ENCODE measurements at places on chromosomes 3 and 15. TPM values are rescaled to one million over a fixed set of nuclear protein-coding genes. Genes with fewer than 3 reads are reported as not detected.

- H3K27ac ChIP-seq, result no peak overlapping the region
- no peak overlapping the region for H3K4me3 ChIP-seq
- no peaks in the 10 kb centered on the region for H3K27me3 ChIP-seq
- DNase-seq, result no peak
- peaks cover 3% of the 10 kb centered on the region for H3K4me1 ChIP-seq
- no peaks in the 10 kb centered on the region for H3K36me3 ChIP-seq
These were observed 89.4 kb downstream of the KCNAB1 start for GRCh38 chr3:156209631-156210335.

GRCh38 chr3:176799675-176800074 lies 397.6 kb downstream of the TBL1XR1 start:
- H3K36me3 ChIP-seq, result no peaks in the 10 kb centered on the region
- no peak overlapping the region for H3K27ac ChIP-seq
- DNase-seq, result no peak
- H3K4me3 ChIP-seq, result no peak overlapping the region
- no peaks in the 10 kb centered on the region for H3K4me1 ChIP-seq

Gene ZNF148
- total RNA-seq, result 50.3 TPM

DNA sequence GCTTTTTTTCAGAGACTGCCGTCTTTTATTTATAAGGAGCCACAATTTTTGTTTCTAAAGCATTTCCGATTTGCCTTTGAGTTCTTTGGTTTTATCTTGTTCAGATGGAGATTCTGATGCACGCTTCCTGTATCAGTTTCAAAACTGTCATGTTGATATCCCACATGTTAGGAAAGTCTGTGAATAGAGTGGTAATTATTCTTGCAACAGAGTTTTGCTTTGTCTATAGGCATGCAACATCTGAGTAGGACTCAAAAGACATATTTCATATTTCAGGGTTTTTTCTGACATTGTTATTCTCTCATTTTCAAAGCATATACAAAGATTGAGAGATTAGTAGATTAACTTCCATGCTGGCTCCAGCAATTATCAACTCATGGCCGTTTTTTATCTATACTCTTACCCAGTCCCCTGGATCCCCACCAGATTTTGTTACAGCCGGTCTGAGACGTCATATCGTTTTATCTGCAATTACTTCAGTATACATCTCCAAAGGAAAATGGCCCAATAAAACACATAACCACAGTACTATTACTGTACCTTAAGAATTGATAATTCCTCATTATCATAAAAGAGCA lies 22.4 kb downstream of the PAQR5 start:
- no peak overlapping the region for H3K27ac ChIP-seq
- H3K27me3 ChIP-seq, result peaks cover 9% of the 10 kb centered on the region
- peaks cover 2% of the 10 kb centered on the region for H3K4me1 ChIP-seq
- DNase-seq, result no peak

- no peak overlapping the region for H3K27ac ChIP-seq
- no peaks in the 10 kb centered on the region for H3K36me3 ChIP-seq
- DNase-seq, result no peak
- no peaks in the 10 kb centered on the region for H3K4me1 ChIP-seq
These were observed 1473.9 kb upstream of the GBE1 start for GRCh38 chr3:83235180-83235814.

All from activated naive CD8-positive, alpha-beta T cell treated with anti-CD3 and anti-CD28 coated beads, Interleukin-2, amount 10 ng/mL, durations not matched to agents 7 days and 5 days (primary cell).